Psoas muscle (tissue), 8 donors: ENCODE measurements at places on chromosomes 5 and 9. TPM values are rescaled to one million over a fixed set of nuclear protein-coding genes. Genes with fewer than 3 reads are reported as not detected.

TMEM171 gene
- 0.59 TPM for total RNA-seq

KIF20A gene
- 0.12 TPM for total RNA-seq

DNA sequence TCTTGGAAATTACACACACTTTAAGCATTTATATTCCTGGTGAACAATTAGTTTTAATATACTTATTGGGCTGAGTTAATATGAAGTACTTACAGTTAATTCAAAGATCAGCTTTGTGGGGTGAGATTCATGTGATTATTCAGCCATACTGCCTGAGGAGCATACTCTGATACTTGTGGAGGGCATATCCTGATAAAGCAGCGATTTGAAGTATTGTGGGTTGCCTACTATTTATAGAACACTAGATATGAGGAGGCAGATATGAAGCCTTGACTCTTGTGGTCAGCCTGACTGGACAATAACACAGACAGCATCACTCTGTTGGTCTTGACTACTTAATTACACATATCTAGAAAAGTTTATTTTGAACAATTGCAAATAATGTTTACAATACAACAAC lies 27.0 kb upstream of the AGGF1 start:
- H3K4me1 ChIP-seq: no peaks in the 10 kb centered on the region
- H3K36me3 ChIP-seq: no peaks in the 10 kb centered on the region
- H3K27ac ChIP-seq: no peak overlapping the region
- no peaks in the 10 kb centered on the region for H3K27me3 ChIP-seq
- DNase-seq: no peak

GRCh38 chr5:179411161-179411841 lies 66.0 kb upstream of the ADAMTS2 start:
- peaks cover 2% of the 10 kb centered on the region for H3K27me3 ChIP-seq
- no peak overlapping the region for H3K27ac ChIP-seq
- H3K4me3 ChIP-seq: no peak overlapping the region
- H3K36me3 ChIP-seq: no peaks in the 10 kb centered on the region
- no peaks in the 10 kb centered on the region for H3K4me1 ChIP-seq

- H3K4me1 ChIP-seq: no peaks in the 10 kb centered on the region
- H3K4me3 ChIP-seq: no peak overlapping the region
- no peaks in the 10 kb centered on the region for H3K36me3 ChIP-seq
Measured at GRCh38 chr9:113741886-113742854, 133.9 kb upstream of the ZNF618 start.

- no peaks in the 10 kb centered on the region for H3K36me3 ChIP-seq
- H3K4me3 ChIP-seq: no peak overlapping the region
- H3K27ac ChIP-seq: no peak overlapping the region
- no peak for DNase-seq
- peaks cover 16% of the 10 kb centered on the region for H3K4me1 ChIP-seq
- H3K27me3 ChIP-seq: no peaks in the 10 kb centered on the region
Measured at GRCh38 chr5:95988877-95989276, 27.2 kb upstream of the ELL2 start.

GRCh38 chr5:17802256-17802655 lies 168.0 kb downstream of the TAF11L14 start:
- H3K4me1 ChIP-seq: no peaks in the 10 kb centered on the region
- H3K27ac ChIP-seq: no peak overlapping the region
- no peak for DNase-seq
- H3K36me3 ChIP-seq: no peaks in the 10 kb centered on the region
- no peaks in the 10 kb centered on the region for H3K27me3 ChIP-seq

- H3K4me1 ChIP-seq: no peaks in the 10 kb centered on the region
- H3K4me3 ChIP-seq: no peak overlapping the region
- H3K36me3 ChIP-seq: no peaks in the 10 kb centered on the region
- H3K27ac ChIP-seq: no peak overlapping the region
- no peaks in the 10 kb centered on the region for H3K27me3 ChIP-seq
- no peak for DNase-seq
Measured at GRCh38 chr5:156883316-156883875, 33.3 kb downstream of the PPP1R2B start.

DNA sequence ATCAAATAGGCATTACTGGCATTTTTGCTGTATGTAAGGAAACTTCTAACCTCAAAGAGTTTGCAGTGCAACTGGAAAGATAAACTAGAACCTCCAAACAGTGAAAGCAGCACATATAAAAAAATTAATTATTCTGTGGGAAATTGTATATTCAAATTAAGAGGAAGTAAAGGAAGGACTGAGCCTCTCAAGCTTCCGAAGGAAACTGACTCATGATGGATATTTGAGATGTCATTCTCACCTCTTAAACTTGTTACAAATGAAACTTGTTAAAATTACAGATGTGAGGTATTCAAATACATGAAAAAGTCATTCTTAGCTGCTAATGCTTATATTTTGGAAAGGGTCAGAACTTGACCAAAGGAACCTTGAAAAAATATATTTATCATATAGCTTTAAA lies 538.7 kb downstream of the PDE4D start:
- H3K4me1 ChIP-seq: peaks cover 49% of the 10 kb centered on the region
- H3K27ac ChIP-seq: peak overlapping the region; percentile 95
- H3K36me3 ChIP-seq: no peaks in the 10 kb centered on the region

GRCh38 chr5:174239718-174240117 lies 194.2 kb downstream of the NSG2 start:
- no peak overlapping the region for H3K27ac ChIP-seq
- H3K27me3 ChIP-seq: no peaks in the 10 kb centered on the region
- no peaks in the 10 kb centered on the region for H3K4me1 ChIP-seq
